ENCODE measurements at places on chromosomes 7 and 10.

DNA sequence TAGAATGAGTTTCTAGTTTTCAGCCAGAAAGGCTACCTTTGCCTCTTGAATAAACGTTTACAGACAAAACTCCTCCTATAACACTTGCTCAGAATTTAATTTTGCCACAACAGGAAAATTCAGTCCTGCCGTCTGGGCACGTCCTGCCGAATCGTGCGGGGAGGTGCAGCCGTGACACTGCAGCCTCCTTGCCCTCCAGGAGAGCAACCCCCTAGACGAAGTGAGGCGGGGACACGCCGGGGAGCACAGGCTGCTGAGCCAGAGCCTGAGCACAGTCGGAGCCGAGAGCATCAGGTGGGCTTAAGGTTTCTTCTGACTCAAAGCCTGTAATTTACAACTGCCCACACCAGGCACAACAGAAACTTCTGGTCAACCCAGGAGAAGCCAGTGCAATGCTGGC lies 102.3 kb downstream of the DYNC2I1 start:
- DNase-seq: no peak

GRCh38 chr7:23593706-23594105 lies 3.5 kb upstream of the CCDC126 start:
- no peak for DNase-seq

- no peak for DNase-seq
Measured at GRCh38 chr7:11315666-11316258, 342.1 kb downstream of the PHF14 start.

DNA sequence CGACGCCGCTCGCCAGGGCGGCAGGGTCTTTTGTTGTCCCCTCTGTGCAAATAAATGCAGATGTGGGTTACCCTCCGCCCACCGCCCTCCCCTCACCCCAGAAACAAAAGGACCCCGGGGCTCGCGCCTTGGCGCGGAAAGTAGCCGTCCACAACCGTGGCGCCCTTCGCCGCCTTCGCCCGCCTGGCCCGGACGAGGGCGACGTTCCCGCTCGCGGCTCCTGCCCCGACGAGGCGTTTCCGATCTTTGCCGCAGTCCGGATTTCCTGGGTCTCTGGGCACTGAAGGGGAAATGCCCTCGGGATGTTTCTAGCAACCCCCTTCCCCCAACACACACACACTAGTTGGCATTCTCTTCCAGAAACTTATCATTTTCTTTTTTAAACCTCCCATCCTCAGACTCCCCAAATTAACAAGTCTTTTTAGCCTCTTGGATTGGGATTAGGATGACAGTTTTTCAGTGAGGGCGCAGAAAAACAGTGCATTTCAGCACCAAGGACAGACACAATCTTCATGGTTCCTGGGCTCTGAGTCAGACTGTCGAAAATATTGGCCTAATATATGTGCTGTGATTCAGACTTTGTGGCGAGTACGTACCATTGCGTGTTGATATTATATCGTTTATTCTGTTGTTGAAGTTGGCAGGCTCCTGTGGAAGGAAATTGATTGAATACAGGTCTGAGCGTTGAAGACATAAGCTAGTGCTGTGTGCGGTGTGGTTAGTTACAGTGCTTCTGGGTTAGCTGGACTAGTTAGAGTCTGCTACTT lies 771 bp downstream of the PHYHIPL start:
- no peak for DNase-seq

DNA sequence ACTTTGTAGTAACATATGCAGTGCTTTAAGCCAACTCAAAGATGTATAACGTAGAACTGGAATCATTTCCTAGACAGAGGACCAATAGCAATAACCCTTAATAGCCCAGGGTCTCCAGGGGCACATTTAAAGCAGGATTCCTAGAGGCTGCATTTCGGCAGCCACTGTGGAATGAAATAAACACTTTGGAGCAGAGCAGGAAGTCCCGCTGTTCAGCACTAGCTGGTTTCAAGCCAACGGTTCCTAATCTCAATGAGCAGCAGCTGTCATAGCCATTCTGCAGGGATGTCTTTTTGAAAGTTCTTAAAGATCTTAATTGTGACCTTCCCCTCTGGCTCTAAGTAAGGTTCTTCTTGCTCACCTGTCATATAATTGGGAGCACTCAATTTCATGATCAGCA lies 18.4 kb upstream of the MACROH2A2 start:
- no peak for DNase-seq

DNA sequence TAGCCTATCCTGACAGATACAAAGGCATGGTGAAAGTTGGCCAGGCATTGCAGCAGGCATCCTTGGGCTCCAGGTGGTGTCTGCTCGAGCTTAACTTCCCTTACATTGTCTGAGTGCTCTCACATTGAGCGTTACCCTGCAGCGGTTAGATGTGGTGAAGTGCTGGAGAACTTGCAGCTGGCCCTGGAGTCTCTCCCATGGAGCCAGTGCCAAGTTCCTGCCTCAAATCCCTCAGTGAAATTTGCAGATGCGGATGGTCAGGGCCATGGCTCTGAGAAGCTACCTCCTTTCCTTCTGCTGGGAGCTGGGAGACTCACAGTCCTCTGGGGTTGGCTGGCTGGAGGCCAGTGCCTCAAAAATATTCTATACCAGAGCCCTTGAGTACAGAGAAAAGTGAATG lies 3.3 kb upstream of the ZNF746 start:
- no peak for DNase-seq

- no peak for DNase-seq
Measured at GRCh38 chr7:107865956-107866775, 24.8 kb upstream of the DLD start.

DNA sequence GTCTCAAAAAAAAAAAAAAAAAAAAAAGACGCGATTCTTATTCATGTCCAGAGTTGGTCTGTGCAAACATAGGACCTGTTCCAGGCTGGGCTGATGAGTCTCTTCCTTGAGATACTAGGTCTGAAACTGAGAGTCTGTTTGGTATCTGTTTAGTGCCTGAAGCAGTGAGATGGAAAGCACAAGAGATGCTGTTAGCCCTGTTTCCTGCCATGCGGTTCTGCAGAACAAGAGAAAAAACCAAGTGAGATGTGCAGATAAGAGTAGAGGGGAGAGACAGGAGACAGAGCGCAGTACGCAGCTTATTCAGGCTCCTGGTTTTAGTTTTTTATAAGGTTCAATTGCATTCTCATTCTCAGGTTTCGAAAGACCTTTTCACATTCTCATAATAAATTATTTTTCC lies 85.8 kb upstream of the PRKCQ start:
- peak; percentile 33 for DNase-seq

DNA sequence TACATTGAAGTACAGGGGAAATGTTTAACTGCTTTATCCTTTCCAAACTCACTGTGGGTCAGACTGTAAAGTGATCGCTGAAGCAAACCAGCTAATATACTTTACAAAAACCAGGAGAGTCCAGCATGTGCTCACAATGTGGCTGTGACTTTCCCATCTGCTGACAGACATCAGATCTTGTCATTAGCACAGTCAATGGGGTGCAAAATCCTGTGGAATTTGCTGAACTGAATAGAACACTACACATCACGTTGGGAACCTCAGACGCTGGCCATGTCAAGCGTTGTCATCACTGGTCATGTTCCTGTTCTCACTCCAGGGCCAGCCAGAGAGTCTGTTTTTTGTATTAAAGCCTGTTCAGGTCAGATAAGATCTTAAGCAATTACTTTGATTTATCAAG lies 83.4 kb downstream of the AGMO start:
- DNase-seq: no peak

- no peak for DNase-seq
Measured at GRCh38 chr10:74624501-74624900, 201.9 kb upstream of the KAT6B start.

- DNase-seq: no peak
Measured at GRCh38 chr7:94436700-94437099, 42.0 kb downstream of the COL1A2 start.

DNA sequence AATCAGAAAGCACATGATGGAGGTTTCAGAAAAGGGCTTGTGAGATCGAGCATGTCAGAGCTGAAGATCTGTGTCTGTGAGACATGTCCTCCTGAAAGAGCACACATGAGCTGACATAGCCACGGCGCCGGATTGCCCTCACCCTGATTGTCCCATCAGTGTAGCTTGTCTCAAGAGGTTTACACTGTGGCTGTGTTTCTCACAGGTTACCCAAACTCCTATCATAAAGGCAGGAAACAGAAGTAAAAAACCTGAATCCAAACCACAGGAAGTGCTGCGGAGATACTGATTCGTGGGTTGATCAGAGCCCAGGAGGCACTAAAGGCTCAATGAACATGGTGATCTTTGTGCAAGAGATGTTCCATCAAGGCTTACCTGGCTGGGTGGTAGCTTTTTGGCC lies 3.9 kb upstream of the ATP6V0E2 start:
- no peak for DNase-seq

GRCh38 chr10:1274111-1274661 lies 218.0 kb downstream of the WDR37 start:
- DNase-seq: no peak

- DNase-seq: no peak
Measured at GRCh38 chr7:150826061-150826849, 25.7 kb downstream of the TMEM176A start.

DNA sequence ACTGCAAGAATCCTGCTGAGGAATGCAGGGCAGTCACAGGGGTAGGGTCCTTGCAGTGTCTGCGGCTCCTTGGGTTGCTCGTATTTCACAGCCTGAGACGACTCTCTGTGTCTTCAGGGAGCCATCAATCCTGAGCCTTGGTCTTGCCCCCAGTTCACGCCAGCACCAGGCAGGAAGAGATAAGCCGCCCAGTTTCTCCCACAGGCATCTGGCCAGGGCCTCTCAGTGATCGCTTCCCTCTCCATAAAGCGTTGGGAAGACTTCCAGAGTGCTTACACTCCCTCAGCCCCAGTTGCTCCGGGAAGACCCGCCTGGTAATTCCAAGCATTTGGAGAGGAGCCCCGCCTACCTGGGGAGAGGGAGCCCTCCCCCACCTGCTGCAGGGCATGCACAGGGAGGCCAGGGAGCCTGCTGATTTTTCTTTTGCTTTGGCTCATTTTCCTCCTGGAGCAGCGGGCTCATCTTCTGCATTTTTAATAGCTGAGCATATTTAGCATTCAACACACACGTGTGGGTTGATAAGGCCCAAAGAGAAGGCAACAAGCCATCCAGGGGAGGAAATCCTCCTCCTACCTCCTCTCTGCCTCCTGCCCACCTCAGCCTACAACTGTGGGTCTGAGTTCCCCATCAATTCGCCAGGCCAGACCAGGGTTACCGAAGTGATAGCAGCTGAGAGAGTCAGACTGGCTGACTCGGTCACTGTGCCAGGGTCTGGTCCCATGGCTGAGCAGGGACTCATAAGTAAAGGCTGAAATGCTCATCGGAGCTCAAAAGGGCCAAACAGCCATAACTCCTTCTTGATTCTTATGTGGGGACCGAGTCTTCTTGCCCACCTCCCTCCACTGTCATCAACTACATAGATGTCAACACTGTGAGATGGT lies 74.4 kb upstream of the EFCAB10 start:
- no peak for DNase-seq

Measured in activated naive CD4-positive, alpha-beta T cell treated with anti-CD3 and anti-CD28 coated beads, Interleukin-2, amount 50 U/mL, for 72 hours (primary cell).